ENCODE measurements at places on chromosomes 11 and 22.

DNA sequence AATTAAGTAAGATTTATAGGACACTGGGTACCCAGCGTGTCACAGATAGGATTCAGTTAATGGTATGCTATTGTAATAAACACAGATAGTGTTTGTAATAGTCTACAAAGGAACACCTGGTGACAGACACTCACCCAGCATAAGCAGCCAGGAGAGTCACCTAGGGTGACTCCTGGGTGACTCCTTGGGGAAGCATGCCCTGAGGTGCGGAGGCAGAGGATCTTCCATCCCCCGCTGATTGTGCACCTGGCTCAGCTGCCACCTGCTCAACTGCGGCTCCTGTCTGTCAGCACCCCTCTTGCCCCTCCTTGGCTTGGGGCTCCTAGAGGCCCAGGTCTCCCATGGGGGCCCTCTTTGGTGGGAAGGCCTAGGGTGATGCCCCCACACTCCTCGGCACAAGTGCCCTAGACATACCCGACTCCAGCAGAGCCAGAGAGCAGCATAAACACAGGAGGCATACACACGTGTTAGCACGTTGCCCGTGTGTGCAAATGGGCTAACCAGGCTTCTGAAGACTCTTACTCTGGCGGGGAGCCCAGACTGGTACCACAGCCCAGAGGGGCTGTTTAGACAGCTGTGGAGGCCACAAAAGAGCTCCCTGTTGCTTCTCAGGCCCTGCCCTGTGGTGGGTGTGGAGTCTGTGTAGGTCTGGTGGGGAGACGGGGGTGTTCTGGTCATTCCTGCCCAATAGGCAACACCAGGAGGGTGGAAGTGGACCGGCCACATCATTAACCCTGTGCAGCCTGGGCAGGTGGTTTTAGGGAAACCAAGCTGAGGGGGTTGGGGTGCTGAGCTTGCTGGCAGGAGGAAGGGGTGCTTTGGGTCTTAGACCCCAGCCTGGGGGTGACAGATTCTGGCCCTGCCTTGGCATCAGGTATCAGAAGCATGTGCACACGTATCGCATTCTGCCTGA lies 3.0 kb downstream of the INPPL1 start:
- no peak for DNase-seq

GRCh38 chr22:43681731-43682360 lies 130.3 kb downstream of the EFCAB6 start:
- DNase-seq = no peak

DNA sequence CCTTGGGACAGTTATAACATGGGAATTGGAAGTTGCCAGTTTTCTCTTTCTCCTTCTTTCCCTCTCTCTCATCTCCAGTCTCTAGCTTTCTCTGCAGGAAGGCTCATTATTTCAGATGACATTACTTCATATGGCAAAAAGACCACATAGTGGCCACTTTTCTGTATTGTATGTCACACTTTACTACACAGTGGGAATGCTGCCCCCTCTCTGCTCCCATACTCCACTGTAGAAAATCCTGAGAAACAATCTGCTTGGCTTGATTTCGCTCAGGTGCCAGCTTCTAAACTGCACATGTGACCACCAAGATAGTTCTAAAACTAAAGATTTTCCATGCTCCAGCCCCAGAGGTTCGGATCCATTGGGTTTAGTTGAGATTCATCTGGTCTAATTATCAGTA lies 860.7 kb upstream of the CCDC90B start:
- DNase-seq = peak; percentile 5

DNA sequence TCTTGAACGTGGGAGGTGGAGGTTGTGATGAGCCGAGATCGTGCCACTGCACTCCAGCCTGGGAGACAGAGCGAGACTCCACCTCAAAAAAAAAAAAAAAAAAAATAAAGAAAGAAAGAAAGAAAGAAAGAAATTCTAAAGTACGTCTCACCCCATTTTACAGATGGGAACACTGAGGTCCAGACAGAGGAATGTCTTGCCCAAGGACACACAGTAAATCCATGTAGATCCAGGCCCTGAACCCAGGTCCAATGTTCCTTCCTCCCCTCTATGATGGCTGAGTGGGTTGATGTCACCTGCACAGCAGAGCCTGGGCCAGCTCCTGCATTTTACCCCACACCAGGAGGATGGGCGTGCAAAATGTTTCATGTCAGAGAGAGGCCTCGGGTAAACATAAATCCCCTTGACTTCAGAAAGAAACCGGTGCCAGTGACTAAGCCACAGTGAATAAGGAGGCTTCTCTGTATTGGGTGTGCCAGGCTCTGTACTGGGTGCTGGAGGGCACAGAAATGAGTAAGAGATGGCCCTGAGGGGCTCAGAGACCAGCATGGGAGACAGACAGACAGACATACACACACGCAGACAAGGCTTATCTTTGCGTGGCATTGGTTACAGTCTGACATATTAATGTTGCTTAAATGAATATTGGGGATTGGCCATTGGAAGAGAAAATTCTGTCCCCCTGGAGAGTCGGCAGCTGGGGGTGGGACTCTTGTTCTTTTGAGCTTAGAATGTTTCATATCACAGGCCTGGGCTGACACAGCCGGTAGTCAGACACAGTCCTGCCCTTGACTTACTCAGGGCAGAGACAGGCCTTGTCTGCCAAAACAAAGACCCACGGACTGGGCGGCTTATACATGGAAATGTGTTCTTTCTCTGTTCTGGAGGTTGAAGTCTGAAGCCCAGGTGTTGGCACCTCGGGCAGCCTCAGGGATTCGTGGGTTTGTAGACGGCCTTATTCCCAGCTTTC lies 105.4 kb downstream of the MIAT start:
- DNase-seq = no peak

DNA sequence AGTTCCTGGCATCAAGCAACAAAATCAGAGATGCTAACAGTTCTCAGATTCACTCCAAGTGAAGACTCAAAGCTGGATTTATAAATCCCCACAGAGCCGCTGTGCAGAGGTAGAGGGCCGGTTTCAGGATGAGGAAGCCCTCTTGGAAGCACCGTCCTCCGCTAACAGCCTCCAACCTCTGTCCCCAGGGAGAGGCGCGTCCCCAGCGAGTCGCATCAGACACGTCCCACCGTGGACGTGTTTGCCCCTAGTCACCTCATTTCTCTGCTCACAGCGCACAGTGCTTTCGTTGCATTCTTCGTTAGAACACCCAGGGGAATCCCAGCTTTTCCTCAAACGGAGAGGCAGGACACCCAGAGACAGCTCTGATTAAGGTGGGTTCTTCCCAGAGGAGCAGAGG lies 642.9 kb downstream of the BRD1 start:
- no peak for DNase-seq

GRCh38 chr11:122097419-122098001 lies 18.5 kb downstream of the BLID start:
- DNase-seq = peak; percentile 16

GRCh38 chr22:25488244-25489020 lies 76.0 kb upstream of the GRK3 start:
- no peak for DNase-seq

DNA sequence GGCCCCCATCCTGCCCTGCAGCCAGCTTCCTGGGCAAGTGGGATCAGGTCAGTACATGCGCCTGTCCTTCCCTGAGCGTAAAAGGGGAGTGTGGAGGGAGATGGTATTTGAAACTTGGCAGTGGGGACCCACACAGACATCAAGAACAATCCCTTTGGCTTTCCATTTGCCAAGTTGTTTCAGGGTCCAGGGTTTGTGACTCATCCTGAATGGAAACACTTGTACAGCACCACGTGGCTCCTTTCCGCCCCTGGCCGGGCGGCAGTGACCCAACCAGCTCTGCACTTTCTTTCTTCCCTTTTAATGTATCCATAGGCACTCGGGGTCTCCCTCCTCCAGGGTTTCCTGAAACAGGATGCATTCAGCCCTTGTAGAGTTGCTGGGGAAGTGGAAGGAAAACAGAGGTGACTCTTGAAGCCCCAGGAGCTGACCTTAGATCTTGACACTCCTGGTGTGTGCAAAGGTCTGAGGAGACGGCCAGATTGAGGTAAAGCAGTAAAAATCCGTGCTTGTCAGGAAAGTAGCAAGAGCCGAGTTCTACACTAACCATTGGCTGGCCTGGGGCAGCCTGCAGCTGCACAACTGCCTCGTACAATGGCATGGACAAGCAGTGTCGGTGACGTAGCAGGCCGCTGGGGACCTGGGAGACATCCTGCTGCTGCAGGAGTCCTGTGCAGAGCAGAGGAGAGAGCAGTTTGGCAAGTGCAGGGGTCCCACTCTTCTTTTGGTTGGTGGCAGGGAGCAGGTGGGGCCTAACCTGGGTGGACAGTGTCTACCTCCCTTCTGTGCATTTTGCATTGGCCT lies 189.8 kb downstream of the SNX19 start:
- DNase-seq = no peak

- DNase-seq = peak; percentile 15
Observed at GRCh38 chr11:30333405-30333804, 10.5 kb downstream of the ARL14EP start.

GRCh38 chr11:116852261-116853031 lies 15.0 kb upstream of the APOA1 start:
- no peak for DNase-seq

GRCh38 chr11:298406-299065 lies 790 bp downstream of the IFITM5 start:
- DNase-seq = no peak

GRCh38 chr11:78654071-78654470 lies 79.4 kb upstream of the NARS2 start:
- peak; percentile 75 for DNase-seq

- DNase-seq = no peak
Observed at GRCh38 chr11:132088551-132088950, 718.1 kb downstream of the NTM start.

DNA sequence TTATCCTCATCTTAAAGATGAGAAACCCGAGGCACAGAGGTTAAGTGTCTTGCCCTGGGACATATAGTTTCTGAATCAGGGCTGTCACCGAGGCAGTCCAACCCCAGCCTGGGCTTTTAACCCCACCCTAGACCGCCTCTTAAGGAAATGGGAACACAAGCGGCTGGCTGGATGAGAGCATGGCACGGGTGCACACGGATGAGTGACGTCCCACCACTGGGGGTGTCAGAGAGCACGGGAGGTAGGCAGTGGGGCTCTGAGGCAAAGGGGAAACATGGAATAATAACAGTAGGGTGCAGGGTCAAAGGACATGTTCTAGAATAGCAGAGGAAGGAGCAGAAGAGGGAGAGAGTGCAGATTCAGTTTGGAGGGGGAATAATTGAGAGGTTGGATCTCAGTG lies 22.3 kb downstream of the PPFIBP2 start:
- peak; percentile 50 for DNase-seq

DNA sequence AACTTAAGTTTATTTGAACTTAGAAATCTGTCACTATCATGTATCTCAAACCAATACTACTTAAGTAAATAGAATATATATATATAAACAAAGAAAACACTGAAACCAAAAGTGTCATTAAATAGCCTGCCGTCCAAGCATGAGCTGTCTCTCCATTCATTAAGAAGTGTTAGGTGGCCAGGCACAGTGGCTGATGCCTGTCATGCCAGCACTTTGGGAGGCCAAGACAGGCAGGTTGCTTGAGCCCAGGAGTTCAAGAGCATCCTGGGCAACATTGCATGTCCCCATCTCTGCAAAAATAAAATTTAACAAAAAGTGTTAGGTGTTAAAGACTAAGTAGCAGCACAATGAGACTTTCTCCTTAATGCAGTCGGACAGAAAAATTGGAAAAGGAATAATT lies 14.0 kb downstream of the CD6 start:
- no peak for DNase-seq

- DNase-seq = no peak
Observed at GRCh38 chr11:69111624-69112542, 43.9 kb upstream of the SMIM38 start.

DNA sequence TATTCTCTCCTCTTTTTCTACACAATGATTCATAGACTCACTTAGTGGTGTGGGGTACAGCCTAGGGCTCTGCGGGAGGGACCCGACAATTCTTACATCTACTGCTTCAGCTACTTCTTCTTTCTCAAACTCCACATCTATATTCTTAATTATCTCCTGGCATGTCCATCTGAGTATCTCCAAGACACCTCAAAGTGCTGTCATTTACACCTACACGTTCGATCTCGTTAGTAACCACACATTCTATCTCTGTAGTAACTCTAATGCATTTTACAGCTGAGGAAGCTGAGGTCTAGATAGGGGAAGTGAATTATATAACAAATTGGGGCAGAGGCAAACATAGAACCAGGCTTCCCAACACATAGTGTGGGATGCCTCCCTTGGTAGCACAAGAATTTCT lies 27.7 kb upstream of the RRM1 start:
- no peak for DNase-seq

GRCh38 chr11:111331711-111332479 lies 33.5 kb downstream of the POU2AF3 start:
- DNase-seq = no peak

- DNase-seq = no peak
Observed at GRCh38 chr22:24969560-24970301, 17.2 kb downstream of the KIAA1671 start.

- no peak for DNase-seq
Observed at GRCh38 chr11:122779047-122779629, 59.2 kb upstream of the CRTAM start.

DNA sequence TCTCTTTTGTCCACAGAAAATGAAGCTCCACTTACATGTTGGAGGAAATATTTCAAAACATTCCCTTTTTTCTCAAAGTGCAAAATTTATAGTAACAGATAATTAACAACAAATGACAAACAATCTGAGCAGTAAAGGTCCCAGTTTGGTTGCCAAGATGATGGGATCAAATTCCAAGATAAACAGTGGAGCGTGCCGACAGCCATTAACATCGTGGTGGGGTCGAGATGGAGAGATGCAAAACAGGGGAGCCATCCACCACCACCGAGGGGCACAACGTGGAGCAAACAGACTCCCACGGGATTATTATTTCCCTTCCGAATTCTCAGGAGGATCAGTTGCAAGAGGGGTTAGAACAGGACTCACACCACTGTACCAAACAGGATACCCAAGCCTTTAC lies 17.2 kb downstream of the MPPED2 start:
- DNase-seq = no peak

DNA sequence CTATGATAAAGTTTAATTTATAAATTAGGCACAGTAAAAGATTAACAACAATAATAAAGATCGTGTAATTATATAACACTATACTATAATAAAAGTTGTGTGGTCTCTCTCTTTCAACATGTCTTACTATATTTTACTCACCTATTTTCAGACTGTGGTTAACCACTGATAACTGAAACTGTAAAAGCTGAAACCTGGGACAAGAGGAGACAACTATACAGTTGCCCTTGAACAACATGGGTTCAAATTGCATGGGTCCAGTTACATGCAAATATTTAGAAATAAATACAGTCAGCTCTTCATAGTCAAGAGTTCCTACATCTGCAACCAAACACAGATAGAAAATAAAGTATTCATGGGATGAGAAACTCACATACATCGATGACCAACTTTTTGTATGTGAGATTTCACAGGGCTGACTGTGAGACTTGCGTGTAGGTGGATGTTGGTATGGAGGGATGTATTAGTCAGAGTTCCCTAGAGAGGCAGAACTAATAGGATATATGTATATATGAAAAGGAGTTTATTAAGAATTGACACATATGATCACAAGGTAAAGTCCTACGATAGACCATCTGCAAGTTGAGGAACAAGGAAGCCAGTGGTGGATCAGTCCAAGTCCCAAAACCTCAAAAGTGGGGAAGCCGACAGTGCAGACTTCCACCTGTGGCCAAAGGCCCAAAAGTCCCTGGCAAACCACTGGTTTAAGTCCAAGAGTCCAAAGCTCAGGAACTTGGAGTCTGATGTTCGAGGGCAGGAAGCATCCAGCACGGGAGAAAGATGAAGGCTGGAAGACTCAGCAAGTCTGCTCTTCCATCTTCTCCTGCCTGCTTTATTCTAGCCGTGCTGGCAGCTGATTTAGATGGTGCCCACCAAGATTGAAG lies 359.5 kb downstream of the INSC start:
- no peak for DNase-seq
